Osteoblast (primary cell): ENCODE measurements at places on chromosomes 6 and 20. TPM values are rescaled to one million over a fixed set of nuclear protein-coding genes. Genes with fewer than 3 reads are reported as not detected.

Gene PABPC1L
- total RNA-seq = 11.2 and 15.6 TPM in 2 replicates

Gene MYB
- total RNA-seq = under 0.01 and 0.36 TPM in 2 replicates

Gene IMPG1
- not detected in 2 replicates for total RNA-seq

Gene IL20RA
- 0.29 and 0.36 TPM in 2 replicates for total RNA-seq

Gene LPA
- not detected in 2 replicates for total RNA-seq

Gene RSPO4
- total RNA-seq = not detected in 2 replicates

Gene CST7
- total RNA-seq = not detected in 2 replicates

Gene ZC2HC1B
- total RNA-seq = not detected in 2 replicates

Gene ULBP2
- total RNA-seq = 2.5 and 3.2 TPM in 2 replicates

Gene PRSS35
- total RNA-seq = 1.1 and 1.5 TPM in 2 replicates

Gene MEI4
- total RNA-seq = not detected in 2 replicates

Gene OR2H1
- not detected in 2 replicates for total RNA-seq

Gene SLC13A3
- 0.59 and 1.8 TPM in 2 replicates for total RNA-seq
